ENCODE measurements at places on chromosomes 2 and 18.

- no peak for DNase-seq
- H3K4me3 ChIP-seq, result no peak overlapping the region
- H3K36me3 ChIP-seq, result no peaks in the 10 kb centered on the region
- no peaks in the 10 kb centered on the region for H3K4me1 ChIP-seq
Observed at GRCh38 chr18:41871229-41872000, 83.6 kb upstream of the PIK3C3 start.

DNA sequence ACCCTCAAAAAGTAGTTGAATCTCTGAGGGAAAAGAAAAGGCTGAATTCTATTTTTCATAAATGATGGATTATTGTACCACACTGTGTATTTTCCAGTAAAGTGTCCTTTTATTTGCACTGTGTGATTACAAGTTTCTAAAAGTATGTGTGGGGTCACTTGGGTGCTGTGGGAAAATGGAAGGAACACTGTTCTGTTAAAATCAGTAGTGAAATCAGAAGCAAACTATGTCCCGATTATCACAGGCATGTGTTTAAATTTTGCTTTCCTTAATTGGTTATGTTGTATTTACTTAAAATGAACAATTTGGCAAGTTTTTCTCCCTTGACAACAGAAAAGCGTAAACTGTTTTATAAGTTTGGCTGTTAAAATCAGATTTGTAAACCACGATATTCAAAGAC, 353.1 kb downstream of the ARHGAP15 start:
- no peaks in the 10 kb centered on the region for H3K27me3 ChIP-seq
- no peak for DNase-seq
- peaks cover 15% of the 10 kb centered on the region for H3K36me3 ChIP-seq

DNA sequence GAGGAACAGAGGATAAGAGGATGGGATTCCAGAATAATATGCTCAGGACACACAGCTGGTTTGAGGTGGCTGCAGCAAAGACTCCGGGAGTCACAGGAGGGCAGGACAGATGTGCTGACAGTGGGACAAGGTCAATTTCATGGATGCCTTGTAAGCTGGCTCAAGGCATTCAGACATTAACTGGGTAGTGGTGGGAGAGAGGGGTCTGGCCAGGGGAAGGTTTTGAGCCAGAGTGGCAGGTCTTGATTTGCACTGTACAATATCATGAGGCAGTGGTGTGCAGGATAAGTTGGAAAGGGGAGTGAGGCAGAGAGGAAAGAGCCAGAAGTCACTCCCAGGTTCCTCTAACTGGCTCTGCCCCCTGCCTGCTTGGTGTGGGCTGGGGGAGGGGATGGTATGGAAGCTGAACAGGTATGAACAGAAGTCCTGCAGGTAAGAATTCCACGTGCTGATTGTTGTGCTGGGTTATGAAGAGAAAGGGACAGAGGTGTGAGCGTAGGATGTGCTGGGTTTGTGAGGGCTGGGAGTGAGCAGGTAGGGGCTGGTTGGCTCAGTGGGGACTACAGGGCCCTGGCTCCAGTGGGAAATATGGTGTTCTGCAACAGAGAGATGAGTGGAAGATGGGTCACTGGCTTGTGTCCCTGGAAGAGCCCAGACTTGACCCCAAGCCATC, 141.7 kb upstream of the COPS8 start:
- DNase-seq, result no peak
- no peaks in the 10 kb centered on the region for H3K4me1 ChIP-seq
- H3K4me3 ChIP-seq, result no peak overlapping the region

DNA sequence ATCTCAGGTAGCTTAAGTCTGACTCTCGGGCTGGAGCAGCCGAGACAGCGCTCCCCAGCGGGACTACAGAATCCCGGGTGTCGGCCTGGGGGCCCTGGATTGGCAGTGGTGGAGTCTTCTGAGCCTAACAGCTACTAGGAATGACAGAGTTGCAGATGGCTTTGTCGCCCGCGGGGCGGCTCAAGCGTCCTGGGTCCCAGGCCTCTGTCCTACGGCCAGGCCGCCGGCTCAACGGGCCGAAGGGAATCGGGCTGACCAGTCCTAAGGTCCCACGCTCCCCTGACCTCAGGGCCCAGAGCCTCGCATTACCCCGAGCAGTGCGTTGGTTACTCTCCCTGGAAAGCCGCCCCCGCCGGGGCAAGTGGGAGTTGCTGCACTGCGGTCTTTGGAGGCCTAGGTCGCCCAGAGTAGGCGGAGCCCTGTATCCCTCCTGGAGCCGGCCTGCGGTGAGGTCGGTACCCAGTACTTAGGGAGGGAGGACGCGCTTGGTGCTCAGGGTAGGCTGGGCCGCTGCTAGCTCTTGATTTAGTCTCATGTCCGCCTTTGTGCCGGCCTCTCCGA, 8.8 kb downstream of the SIX2 start:
- no peak for DNase-seq
- peaks cover 100% of the 10 kb centered on the region for H3K27me3 ChIP-seq
- H3K36me3 ChIP-seq, result no peaks in the 10 kb centered on the region
- peaks cover 11% of the 10 kb centered on the region for H3K4me1 ChIP-seq
- H3K4me3 ChIP-seq, result no peak overlapping the region

DNA sequence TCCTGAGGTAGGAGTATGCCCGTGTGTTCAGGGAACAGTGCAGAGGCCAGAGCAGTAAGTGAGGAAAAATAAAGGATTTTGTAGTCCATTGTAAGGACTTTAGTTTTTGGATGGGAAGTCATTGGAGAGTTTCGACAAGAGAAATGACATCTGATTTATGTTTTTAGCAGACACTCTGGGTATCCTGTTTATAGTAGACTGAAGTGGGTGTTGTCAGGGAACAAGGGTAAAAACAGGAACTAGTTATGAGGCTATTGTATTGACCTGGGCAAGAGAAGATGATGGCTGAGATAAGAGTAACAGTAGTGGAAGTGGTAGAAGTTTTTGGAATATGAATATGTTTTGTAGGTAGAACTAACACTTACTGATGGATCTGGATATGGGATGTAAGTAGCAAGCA, 59.8 kb downstream of the GTF2A1L start:
- H3K4me1 ChIP-seq, result no peaks in the 10 kb centered on the region
- no peak overlapping the region for H3K27ac ChIP-seq
- H3K27me3 ChIP-seq, result peaks cover 3% of the 10 kb centered on the region
- H3K4me3 ChIP-seq, result no peak overlapping the region
- H3K36me3 ChIP-seq, result no peaks in the 10 kb centered on the region
- no peak for DNase-seq

- peaks cover 13% of the 10 kb centered on the region for H3K4me1 ChIP-seq
- peaks cover 61% of the 10 kb centered on the region for H3K27me3 ChIP-seq
- no peaks in the 10 kb centered on the region for H3K36me3 ChIP-seq
- H3K4me3 ChIP-seq, result peak overlapping the region; percentile 65
Observed at GRCh38 chr2:175005733-175006264, 618 bp upstream of the CHN1 start.

- H3K4me1 ChIP-seq, result no peaks in the 10 kb centered on the region
- H3K4me3 ChIP-seq, result no peak overlapping the region
- H3K27me3 ChIP-seq, result peaks cover 4% of the 10 kb centered on the region
- H3K27ac ChIP-seq, result no peak overlapping the region
- DNase-seq, result no peak
Observed at GRCh38 chr18:3345452-3345851, 83.5 kb downstream of the MYL12B start.

GRCh38 chr2:20868377-20868776, 45.5 kb upstream of the LDAH start:
- peak overlapping the region; percentile 8 for H3K27ac ChIP-seq
- peaks cover 19% of the 10 kb centered on the region for H3K27me3 ChIP-seq
- no peaks in the 10 kb centered on the region for H3K36me3 ChIP-seq
- peak; percentile 76 for DNase-seq
- H3K4me3 ChIP-seq, result no peak overlapping the region

GRCh38 chr18:75086494-75087034, 122.4 kb downstream of the PTGR3 start:
- no peak overlapping the region for H3K27ac ChIP-seq
- H3K36me3 ChIP-seq, result no peaks in the 10 kb centered on the region
- H3K27me3 ChIP-seq, result peaks cover 7% of the 10 kb centered on the region
- no peak for DNase-seq

DNA sequence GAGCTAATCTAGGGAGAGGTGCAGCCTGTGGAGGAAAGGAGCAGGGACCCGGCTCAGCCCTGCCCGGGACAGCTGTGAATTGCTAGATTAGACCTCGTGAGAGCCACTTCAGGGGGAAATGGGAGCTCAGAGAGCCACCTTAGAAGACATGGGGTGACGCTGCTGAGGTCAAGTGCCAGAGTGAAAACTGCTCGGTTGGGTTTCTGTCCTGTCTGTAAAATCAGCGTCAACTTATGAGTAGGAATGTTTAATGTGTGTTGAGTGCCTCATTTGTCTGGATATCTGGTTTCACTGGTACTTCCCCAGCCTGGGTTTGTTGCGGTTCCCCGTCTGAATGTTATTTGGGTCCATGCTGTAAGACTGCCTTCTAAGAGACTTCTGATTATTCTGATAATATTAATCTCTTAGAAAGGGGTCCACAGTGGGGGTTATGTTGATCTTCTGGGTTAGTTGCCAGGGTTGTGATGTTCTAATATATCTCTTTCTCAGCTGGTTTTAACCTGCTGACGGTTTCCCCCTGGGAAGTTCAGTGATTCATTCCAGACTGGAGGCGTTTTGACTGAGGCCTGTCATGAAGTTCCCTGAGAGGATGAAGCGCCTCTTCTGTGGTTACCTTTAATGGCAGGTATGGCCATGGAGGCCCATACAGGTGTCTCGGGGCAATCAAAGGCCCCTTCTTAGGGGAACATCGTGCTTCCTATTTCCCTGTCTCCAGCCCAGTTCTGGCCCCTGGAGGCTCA, 175.9 kb downstream of the SH3RF3 start:
- H3K4me1 ChIP-seq, result no peaks in the 10 kb centered on the region
- H3K27ac ChIP-seq, result no peak overlapping the region
- peaks cover 14% of the 10 kb centered on the region for H3K27me3 ChIP-seq
- no peaks in the 10 kb centered on the region for H3K36me3 ChIP-seq

DNA sequence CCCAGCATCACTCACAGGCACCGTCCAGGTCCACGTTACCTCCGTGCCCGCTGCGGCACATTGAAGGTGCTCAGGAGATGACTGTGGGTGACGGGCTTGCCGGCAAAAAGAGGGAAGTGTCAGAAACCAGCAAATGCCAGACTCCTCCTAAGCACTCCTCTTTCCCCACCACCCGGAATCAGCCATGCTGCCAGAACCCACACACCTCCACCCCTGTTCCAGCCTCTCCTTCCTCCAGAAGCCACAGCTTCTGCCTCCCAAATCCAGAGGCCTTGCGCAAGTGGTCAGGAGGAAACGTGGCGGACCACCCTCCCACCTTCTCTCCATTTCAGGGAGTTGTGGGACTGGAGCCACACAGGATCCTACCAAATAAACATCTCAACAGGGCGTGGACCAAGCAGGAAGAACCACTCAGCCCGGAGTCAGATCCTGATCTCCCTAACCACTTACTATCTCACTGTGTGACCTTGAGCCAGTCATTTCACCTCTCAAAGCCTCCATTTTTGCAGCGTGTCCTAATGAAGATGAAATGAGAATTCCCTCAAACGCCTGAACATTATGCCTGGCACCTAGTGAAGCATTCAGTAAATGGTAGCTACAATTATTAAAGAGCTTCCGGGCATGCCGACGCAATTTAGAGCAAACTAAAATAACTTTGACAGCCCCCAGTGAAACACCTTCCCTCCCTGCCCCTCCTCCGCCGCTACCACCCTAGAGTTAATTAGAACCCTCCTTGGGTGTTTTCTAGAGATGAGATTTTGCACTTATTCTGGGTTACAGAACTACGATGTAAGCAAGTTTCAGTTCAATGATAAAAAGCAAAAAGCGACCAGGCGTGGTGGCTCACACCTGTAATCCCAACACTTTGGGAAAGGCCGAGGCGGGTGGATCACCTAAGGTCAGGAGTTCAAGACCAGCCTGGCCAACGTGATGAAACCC, 32.9 kb downstream of the SMAD7 start:
- H3K36me3 ChIP-seq, result peaks cover 37% of the 10 kb centered on the region
- H3K27me3 ChIP-seq, result peaks cover 21% of the 10 kb centered on the region
- peaks cover 44% of the 10 kb centered on the region for H3K4me1 ChIP-seq
- H3K4me3 ChIP-seq, result no peak overlapping the region
- no peak for DNase-seq
- H3K27ac ChIP-seq, result no peak overlapping the region

DNA sequence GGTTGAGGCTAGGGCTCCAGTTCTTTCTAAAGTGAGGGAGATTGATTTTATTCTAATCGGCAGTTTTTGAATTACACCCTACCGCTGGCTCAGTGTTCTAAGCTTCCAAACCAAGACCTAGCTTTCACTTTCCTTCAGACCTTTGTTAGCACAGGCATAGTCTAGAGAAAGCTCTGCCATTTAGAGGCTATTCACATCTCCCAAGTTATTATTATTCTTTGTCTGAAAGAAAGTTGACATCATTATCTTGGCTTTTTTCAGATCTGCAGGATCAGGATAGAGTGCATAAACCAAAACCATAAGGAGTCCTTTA, 276.8 kb downstream of the ASXL3 start:
- no peak for DNase-seq
- H3K36me3 ChIP-seq, result no peaks in the 10 kb centered on the region
- H3K27me3 ChIP-seq, result no peaks in the 10 kb centered on the region
- H3K4me3 ChIP-seq, result no peak overlapping the region

- peaks cover 2% of the 10 kb centered on the region for H3K36me3 ChIP-seq
- peaks cover 18% of the 10 kb centered on the region for H3K4me1 ChIP-seq
- peaks cover 5% of the 10 kb centered on the region for H3K27me3 ChIP-seq
- peak overlapping the region; percentile 2 for H3K27ac ChIP-seq
Observed at GRCh38 chr2:176473177-176473576, 203.9 kb downstream of the MTX2 start.

- no peak overlapping the region for H3K4me3 ChIP-seq
- no peaks in the 10 kb centered on the region for H3K27me3 ChIP-seq
- no peaks in the 10 kb centered on the region for H3K4me1 ChIP-seq
- H3K36me3 ChIP-seq, result no peaks in the 10 kb centered on the region
- no peak for DNase-seq
- H3K27ac ChIP-seq, result no peak overlapping the region
Observed at GRCh38 chr2:183530333-183530901, 406.2 kb downstream of the NUP35 start.

DNA sequence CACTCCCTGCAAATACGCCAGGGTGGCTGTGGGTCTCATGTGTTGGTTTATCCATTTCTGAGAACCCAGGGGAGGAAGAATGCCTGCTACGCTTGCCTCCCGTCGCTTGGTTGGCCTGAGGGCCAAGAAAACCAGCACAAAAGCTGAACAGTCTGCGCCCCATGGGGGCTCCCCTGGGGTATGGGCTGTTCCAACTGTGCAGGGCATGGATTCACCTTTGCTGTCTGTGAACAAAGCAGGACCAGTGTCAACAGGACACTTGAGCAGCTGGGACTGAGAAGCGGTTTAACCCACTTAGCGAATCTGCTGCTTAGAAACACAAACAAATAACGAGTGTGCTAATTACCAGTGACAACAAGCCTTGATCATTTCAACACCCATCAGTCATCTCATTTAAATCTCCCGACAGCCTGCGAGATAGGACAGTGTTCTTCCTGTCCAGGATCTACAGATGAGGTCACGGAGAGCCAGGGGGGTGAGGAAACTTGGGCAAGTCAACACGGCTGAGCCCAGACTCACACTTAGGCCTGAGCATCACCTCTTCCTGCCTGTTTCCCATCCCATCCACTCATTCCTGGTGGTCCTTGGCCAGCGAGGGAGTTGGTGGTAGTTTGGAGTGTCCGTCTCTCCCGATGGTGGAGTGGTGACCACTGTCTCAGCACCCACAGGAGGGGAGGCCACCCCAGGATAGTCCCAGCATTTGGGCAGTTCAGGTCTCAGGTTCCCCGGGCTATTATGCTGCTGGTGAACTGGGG, 111.6 kb upstream of the HAAO start:
- H3K4me3 ChIP-seq, result no peak overlapping the region
- H3K27ac ChIP-seq, result no peak overlapping the region
- H3K36me3 ChIP-seq, result no peaks in the 10 kb centered on the region
- H3K27me3 ChIP-seq, result peaks cover 43% of the 10 kb centered on the region
- H3K4me1 ChIP-seq, result no peaks in the 10 kb centered on the region

All from activated naive CD4-positive, alpha-beta T cell treated with anti-CD3 and anti-CD28 coated beads, Interleukin-2, amount 10 ng/mL, durations not matched to agents 7 days and 5 days (primary cell).